Heart left ventricle (tissue), 16 donors: ENCODE measurements at places on chromosomes 7 and 10. TPM values are rescaled to one million over a fixed set of nuclear protein-coding genes. Genes with fewer than 3 reads are reported as not detected.

DNA sequence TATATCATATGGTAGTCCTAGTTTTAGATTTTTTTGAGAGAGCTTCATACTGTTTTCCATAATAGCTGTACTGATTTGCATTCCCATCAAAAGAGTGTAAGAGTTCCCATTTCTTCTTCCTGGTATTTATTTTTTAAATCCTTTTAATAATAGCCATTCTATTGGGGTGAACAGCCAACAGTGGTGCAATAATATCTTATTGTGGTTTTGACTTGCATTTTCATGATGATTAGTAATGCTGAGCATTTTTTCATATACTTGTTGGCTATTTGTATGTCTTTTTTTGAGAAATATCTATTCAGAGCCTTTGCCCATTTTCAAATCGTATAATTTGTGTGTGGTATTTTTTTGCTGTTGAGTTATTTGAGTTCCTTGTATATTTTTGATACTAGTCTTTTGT is 167.4 kb downstream of the FZD1 start:
- no peak overlapping the region for H3K27ac ChIP-seq
- DNase-seq = no peak
- no peaks in the 10 kb centered on the region for H3K36me3 ChIP-seq
- H3K4me1 ChIP-seq = no peaks in the 10 kb centered on the region
- H3K27me3 ChIP-seq = no peaks in the 10 kb centered on the region
- no peak overlapping the region for H3K4me3 ChIP-seq

GRCh38 chr10:33334805-33335550 is 511 bp upstream of the NRP1 start:
- peak overlapping the region; percentile 89 for H3K4me3 ChIP-seq
- H3K27ac ChIP-seq = peak overlapping the region; percentile 98
- H3K27me3 ChIP-seq = no peaks in the 10 kb centered on the region
- peak; percentile 86 for DNase-seq
- peaks cover 7% of the 10 kb centered on the region for H3K36me3 ChIP-seq

- peaks cover 25% of the 10 kb centered on the region for H3K36me3 ChIP-seq
- no peaks in the 10 kb centered on the region for H3K27me3 ChIP-seq
- H3K27ac ChIP-seq = no peak overlapping the region
- DNase-seq = no peak
- H3K4me1 ChIP-seq = no peaks in the 10 kb centered on the region
Observed at GRCh38 chr7:43784030-43784584, 25.6 kb downstream of the BLVRA start.

DNA sequence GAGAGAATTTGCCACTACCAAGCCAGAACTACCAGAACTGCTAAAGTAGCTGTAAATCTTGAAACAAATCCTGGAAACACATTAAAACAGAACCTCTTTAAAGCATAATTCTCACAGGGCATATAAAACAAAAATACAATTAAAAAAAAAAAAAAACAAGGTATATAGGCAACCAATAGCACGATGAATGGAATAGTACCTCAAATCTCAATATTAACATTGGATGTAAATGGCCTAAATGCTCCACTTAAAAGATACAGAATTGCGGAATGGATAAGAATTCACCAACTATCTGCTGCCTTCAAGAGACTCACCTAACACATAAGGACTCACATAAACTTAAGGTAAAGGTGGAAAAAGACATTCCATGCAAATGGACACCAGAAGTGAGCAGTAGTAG is 17.2 kb downstream of the LMBR1 start:
- no peak overlapping the region for H3K27ac ChIP-seq
- DNase-seq = no peak
- no peak overlapping the region for H3K4me3 ChIP-seq

DNA sequence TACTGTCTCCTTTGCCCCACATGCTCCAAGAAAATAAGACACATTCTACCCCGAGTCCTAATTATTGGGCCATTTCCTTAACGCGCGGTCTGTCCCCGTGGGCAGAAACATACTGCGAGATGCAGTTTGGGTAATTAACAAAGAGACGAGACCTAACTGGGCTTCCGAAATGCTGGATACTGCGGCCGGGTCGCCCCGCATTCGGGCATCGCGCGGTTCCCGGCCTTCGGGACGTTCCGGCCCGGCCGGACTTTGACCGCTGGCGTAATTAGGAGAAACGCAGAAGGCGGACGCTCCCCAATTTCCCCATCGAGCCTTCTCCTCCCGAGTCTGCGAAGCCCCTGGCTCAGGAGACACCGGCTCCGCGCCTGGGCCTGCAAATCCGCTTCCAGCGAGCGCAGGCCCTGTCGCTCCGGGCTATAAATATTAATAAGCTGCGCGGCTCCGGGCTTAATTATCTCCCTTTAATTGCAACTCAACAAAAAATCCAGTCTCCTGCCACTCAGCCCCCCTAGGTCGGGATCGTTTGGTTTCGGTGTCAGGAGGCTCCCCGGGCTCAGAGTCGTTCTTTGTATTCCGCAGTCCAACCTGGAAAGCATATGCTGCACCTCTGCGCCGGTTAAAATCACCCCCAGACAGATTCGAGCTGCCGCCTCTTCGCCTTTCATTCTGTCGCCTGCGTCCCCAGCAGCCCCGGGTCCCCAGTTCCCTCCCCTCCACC is 131.5 kb downstream of the SPAG6 start:
- no peak for DNase-seq
- H3K4me3 ChIP-seq = peak overlapping the region; percentile 45
- H3K27me3 ChIP-seq = peaks cover 64% of the 10 kb centered on the region
- no peak overlapping the region for H3K27ac ChIP-seq
- no peaks in the 10 kb centered on the region for H3K36me3 ChIP-seq

GRCh38 chr10:34351161-34351560 is 463.9 kb downstream of the PARD3 start:
- H3K27ac ChIP-seq = no peak overlapping the region
- DNase-seq = no peak
- no peaks in the 10 kb centered on the region for H3K4me1 ChIP-seq
- H3K4me3 ChIP-seq = no peak overlapping the region
- no peaks in the 10 kb centered on the region for H3K27me3 ChIP-seq

DNA sequence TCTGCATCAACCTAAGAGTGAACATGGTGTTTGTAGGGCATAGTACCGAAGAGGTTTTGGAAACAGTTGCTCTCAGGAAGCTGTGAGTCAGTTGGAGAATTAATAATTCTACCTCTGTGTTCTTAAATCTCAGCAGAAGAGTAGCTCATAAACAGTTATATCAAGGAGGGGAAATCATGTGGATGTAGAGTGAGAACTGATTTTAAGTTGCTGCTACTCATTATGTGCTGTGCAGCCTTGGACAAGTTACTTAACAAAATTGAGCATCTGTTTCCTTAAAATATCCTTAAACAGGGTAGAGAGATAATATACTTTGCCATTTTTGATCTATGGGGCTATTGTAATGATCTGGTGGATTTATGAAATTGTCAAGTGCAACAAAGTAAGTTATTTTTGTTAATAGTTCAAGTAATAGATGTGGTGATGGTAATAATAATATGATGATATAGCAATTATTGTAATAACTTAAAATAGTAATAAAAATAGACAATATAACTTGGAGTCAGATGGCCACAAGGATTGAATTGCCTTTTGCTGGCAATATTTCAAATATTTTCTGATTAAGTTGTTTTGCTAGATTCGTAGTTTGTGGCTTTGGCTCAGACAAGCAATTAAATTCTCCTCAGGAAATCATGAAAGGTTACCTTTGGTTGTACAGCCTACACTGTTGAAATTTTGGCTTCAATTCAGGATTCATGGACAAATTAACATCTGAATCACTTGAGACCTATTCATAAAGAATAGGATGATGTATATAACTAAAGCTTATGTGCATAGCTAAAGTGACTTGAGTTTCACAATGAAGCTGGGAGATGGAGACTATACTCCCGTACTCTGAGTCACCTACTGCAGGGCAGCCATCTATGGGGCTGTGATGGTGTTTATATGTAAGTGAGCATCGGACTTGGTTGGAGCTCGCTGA is 228.5 kb downstream of the CDK14 start:
- H3K27ac ChIP-seq = no peak overlapping the region
- H3K4me3 ChIP-seq = no peak overlapping the region
- H3K27me3 ChIP-seq = no peaks in the 10 kb centered on the region
- peaks cover 4% of the 10 kb centered on the region for H3K4me1 ChIP-seq
- DNase-seq = no peak

DNA sequence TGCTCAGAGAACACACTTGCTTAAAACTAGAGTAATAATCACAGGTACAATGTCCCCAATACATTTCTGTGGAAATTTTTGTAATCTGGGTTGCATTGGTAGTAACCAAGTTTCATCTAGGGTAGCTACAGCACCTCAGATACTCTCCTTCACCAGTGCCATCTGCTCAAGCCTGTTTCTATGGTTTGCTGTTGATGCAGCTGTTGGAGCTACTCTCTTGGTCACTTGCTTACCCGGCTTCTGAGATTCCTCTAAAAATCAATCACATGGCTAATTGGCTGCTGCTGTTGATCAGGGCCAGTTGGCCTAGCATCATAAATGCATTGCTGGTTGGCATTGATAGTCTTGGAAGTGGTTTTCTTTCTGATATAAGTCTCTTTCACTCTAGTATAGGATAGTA is 220.8 kb downstream of the BICC1 start:
- H3K4me3 ChIP-seq = no peak overlapping the region
- no peak for DNase-seq
- no peak overlapping the region for H3K27ac ChIP-seq
- H3K4me1 ChIP-seq = no peaks in the 10 kb centered on the region

DNA sequence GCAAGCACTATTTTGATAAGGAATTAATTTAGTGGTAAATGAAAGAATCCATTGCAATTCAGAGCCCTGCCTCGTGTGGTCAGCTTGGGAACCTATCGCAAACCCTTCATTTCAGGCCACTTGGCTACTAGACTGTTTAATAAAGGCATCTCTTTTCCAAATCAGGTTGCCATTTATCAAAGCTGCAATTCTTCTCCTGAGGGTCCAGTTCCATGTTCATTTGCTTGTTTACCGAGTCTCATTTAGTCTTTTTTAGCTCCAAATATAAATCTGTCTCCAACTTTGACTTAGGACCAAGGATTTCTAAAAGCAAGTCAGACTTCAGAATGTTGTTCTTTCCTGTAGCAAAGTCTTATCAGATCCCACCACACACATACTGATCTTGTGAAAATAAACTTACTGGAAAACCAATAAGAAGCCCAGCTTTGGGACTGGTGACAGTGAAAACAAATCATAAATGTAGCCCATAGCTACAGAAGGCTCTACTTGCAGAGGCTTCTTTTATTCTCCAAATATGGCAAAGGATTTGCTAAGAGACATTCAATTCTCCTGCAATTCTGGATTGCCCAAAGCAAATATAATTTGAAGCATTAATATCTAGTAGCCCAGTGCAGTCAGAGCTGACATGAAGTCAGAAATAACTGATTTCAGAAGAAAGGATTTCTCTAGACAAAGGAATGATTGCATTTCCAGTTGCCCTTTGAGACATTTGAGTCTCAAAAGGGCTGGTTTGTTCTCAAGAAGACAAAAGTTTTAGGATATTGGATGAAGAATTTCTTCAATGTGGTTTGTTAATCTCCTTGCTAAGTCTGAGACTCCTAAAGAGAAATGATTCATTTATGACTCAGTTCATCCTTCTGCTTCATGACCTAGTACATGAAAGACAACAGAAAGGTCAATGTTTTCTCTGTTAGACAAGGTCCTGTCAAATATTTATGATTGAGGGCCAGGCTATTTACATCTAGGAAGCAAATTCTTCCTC is 28.0 kb downstream of the PPP1R3C start:
- no peaks in the 10 kb centered on the region for H3K36me3 ChIP-seq
- DNase-seq = no peak
- H3K27ac ChIP-seq = no peak overlapping the region

DNA sequence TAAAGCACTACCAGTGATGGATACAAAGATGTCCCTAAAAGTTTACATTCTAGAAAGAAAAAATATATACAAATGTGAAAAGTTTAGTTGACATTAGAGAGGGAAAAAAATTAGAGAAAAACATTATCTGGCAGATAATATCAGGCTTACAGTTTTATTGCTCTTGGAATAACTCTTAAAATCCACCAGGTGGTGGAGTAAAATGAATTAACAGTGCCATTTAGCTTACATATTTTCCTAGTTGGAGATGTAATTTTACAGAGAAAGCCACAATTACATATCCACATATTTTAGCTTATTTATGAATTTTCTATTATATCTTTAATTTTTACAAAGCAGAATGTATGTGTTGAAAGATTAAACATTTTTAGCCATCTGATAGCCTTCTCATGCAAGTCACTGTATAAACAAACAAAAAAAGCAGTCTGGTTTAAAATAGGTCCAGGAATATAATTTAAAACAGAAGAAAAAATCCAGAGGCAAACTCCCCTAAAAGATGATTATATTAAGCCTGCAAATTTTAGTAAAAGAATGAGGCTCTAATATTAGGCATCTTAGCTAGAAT is 6.5 kb downstream of the CABCOCO1 start:
- H3K27me3 ChIP-seq = no peaks in the 10 kb centered on the region
- H3K36me3 ChIP-seq = no peaks in the 10 kb centered on the region
- DNase-seq = no peak
- no peak overlapping the region for H3K4me3 ChIP-seq
- no peak overlapping the region for H3K27ac ChIP-seq

GRCh38 chr7:81064426-81064825 is 145.6 kb upstream of the SEMA3C start:
- H3K27me3 ChIP-seq = no peaks in the 10 kb centered on the region
- no peak for DNase-seq
- no peak overlapping the region for H3K4me3 ChIP-seq
- H3K27ac ChIP-seq = no peak overlapping the region
- no peaks in the 10 kb centered on the region for H3K36me3 ChIP-seq
- H3K4me1 ChIP-seq = peaks cover 8% of the 10 kb centered on the region

- no peak overlapping the region for H3K4me3 ChIP-seq
- H3K27ac ChIP-seq = no peak overlapping the region
- no peaks in the 10 kb centered on the region for H3K4me1 ChIP-seq
- no peak for DNase-seq
- H3K36me3 ChIP-seq = no peaks in the 10 kb centered on the region
- H3K27me3 ChIP-seq = no peaks in the 10 kb centered on the region
Observed at GRCh38 chr7:98423043-98423442, 22.2 kb upstream of the BAIAP2L1 start.

- H3K4me1 ChIP-seq = peaks cover 13% of the 10 kb centered on the region
- peak; percentile 51 for DNase-seq
- H3K27ac ChIP-seq = peak overlapping the region; percentile 79
- H3K4me3 ChIP-seq = no peak overlapping the region
- no peaks in the 10 kb centered on the region for H3K27me3 ChIP-seq
Observed at GRCh38 chr7:602341-603141, 82.9 kb upstream of the PDGFA start.

The KIFBP gene
- total RNA-seq = 43.1 TPM

The PDZD7 gene
- 0.19 TPM for total RNA-seq

The H2BK1 gene
- not detected for total RNA-seq

The CPVL gene
- total RNA-seq = 106 TPM

The TMEM273 gene
- total RNA-seq = 7.9 TPM

The RELN gene
- total RNA-seq = 0.93 TPM

The ZNF804B gene
- not detected for total RNA-seq

The SPDYE8 gene
- not detected for total RNA-seq

The LDB3 gene
- 800 TPM for total RNA-seq
